ENCODE measurements at places on chromosomes 13 and 19.

DNA sequence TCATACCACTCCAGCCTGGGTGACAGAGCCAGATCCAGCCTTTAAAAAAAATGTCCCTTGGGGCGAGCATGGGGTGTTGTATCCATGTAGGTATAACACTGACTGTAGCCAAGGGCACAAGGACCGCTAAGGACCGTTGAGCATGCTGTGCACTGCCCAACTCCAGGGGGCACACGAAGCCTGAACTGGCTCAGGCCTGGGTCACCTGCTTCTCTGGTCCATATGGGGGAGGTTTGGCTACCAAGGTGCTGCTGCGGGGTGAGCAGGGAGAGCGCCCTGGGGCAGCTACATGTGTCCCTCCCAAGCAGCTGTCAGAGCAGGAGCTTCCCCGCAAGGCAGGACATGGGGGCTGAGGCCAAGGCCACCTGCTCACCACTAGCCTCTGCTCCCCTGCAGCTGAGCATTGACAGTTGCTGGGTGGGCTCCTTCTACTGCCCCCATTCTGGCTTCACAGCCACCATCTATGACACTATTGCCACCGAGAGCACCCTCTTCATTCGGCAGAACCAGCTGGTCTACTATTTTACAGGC lies 16.3 kb downstream of the CATSPERG start:
- DNase-seq: no peak

DNA sequence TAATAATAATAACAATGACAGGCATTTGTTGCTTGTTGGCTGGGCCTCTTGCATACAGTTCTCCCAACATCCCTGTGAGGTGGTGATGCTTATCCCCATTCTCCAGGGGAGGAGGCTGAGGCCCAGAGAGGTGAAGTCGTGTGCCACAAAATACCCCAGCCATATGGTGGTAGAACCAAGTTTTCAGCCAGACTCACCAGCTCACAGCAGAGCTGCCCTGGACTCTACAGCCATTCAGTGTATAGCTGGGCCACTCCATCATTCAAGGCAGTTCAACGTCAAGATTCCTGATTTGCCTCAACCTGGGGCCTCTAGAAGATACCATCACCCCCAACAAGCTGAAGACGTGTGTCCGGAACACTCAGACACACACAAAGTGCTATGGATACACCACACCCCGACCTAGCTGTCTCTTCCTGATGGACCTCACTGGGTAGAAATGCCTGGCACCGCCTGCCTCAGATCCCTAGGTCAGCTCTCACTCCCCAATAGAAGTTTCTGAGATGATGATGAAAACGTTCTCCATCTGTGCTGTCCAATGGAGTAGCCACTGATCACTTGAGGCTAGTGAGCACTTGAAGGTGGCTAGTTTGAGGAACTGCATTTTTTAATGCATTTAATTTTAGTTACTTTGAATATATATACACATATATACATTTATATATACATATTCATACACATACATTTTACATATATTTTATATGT lies 4.3 kb upstream of the CEACAM19 start:
- DNase-seq: no peak

DNA sequence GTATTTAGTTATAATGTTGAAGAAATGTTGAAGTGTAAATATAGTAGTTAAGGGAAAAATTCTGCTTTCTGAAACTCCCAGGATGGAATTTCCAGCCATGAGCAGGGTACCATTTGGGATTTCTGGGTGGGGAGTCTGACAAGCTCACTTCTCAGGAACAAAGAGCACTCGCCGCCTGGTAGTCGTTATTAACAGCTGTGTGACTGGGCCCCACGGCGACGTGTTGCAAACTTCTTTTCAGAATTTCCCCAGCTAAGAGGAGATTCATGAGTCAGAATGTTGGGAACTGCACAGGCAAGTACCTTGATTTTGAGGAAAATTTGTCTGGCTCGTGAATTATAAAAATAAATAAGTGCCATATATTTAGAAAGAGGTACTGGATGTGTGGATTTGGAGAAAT lies 103.7 kb downstream of the LACC1 start:
- no peak for DNase-seq

DNA sequence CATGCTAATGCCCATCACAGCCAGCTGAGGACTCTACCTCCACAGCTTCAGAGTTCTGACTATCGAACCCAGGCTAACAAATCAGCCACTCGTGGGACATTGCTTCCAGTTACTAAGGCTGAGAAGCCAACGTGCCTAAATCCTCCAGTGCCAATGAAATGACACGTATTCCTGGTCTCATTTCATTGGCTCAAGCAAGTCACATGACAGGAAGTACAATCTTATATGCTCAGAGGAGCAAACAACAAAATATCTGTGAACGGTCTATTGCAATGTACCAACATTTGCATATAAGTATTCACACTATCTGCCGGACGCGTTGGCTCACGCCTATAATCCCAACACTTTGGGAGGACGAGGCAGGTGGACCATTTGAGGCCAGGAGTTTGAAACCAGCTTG lies 12.8 kb upstream of the IZUMO2 start:
- no peak for DNase-seq

DNA sequence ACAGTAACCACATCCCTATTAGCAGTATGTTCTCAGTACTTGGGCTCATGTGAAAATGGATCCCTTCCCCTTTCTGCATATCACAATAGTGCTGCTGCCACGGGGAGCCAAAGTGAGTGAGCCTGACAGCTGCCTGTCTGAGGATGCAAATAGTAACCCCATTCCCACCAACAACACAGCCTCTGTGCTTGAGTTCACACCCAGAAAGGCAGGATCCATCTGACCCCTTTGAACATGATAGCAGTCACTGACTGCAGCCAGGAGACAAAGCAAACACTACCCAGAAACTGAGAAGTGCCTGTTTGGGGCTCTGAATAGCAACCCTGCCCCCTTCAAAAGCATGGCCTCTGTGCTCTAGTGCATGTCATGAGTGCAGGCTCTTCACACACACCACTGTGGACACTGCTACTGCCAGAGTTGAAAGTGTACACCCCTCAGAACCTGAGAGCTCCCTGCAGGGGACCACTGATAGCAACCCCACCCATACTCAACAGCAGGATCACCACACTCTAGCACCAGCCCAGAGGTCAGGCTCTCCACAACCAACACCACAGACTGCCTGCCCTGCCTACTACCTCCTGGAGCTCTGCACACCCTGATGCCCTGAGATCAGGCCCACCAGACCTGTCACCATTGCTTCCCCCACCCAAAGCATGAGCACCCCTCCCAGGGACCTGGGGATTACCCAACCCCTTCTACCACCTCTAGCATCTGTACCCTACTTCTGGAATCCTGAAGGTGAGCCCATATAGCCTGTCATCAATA lies 1563.5 kb upstream of the PRR20A start:
- DNase-seq: no peak

GRCh38 chr13:94303644-94304174 lies 175.8 kb downstream of the DCT start:
- DNase-seq: no peak

DNA sequence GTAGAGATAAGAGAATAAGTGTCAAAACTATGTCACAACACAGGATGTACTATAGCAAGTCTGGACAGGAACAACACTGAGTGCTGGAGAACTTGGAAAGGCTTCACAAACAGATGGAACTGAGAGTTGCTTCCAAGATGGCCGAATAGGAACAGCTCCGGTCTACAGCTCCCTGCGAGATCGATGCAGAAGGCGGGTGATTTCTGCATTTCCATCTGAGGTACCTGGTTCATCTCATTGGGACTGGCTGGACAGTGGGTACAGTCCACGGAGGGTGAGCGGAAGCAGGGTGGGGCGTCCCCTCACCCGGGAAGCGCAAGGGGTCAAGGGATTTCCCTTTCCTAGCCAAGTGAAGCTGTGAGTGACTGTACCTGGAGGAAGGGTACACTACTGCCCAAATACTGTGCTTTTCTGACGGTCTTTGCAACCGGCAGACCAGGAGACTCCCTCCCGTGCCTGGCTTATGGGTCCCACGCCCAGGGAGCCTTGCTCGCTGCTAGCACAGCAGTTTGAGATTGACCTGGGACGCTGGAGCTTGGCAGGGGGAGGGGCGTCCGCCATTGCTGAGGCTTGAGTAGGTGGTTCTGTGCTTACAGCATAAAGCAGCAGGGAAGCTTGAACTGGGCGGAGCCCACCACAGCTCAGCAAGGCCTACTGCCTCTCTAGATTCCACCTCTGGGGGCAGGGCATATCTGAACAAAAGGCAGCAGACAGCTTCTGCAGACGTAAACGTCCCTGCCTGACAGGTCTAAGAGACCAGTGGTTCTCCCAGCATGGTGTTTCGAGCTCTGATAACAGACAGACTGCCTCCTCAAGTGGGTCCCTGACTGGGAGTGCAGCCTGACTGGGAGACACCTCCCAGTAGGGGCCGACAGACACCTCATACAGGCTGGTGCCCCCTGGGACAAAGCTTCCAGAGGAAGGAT lies 46.0 kb downstream of the USP12 start:
- DNase-seq: no peak

GRCh38 chr19:33755099-33756035 lies 41.3 kb upstream of the KCTD15 start:
- no peak for DNase-seq

GRCh38 chr13:98972059-98972458 lies 5.8 kb downstream of the DOCK9 start:
- DNase-seq: no peak

DNA sequence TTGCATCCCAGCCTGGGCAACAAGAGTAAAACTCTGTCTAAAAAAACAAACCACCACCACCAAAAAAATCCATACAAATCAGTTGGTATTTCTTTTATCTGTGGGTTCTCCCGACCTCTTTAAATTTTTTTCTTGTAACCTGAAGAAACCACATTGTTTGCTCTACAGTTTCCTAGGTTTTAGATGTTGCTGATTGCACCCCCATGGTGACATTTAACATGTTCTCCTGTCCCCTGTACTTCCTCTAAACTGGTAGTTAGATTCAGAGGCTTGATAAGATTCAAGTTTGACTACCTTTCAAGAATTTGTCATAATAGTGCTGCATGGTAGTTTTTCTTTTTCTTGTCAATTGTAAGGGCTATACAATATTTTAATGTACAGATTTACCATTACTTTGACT lies 24.0 kb downstream of the ALG5 start:
- no peak for DNase-seq

DNA sequence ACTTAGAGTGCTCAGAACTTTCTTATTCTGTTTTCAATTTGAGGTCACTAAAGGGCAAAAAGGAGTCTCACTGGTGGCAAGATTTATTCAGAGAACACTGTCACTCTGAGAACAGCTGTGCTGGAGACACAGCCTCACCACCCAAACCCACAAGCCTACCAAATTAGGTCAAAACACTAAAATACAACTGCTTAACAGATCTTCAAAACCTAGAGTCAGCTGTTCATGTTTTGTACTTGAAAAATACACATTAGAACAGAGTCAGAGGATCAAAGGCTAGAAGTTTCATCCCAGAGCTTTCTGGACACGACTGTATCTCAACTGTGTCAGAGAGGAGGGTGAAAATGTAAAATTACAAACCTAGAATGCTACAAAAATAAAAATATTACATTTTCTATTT lies 89.3 kb downstream of the MIPEP start:
- no peak for DNase-seq

DNA sequence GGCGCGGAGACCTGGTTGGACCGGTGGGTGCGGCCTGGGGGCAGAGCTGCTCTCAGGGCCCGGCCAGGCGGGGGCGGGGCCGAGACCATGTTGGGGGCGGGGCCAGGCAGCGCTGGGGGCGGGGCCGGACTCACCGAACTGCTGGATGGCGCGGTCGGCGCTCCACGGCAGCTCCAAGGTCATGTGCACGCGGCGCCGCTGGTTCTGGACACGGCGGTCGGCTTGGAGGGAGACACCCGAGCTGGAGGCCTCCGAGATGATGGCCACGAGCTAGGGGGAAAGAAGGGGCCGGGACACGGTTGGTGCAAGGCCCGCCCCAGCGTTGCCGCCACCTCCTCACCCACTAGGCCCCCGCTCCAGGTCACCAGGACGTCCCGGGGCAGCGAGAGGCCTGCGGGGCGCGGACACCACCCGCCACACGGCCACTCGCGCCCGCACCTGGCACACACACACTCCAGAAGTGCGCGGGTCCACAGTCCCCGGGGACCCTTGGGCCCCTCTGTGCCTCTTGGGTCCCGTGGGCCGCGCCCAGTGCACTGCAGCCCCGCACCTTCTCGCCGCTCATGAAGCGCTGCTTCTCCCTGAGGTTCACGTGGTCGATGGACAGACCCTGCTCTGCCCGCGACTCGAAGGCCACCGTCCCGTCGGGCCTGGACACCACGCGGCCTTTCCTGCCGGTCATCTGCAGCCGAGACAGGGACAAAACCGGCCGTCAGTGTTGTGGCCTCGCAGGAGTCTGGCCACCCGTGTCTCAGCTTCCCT lies 8.7 kb downstream of the GPX4 start:
- no peak for DNase-seq

DNA sequence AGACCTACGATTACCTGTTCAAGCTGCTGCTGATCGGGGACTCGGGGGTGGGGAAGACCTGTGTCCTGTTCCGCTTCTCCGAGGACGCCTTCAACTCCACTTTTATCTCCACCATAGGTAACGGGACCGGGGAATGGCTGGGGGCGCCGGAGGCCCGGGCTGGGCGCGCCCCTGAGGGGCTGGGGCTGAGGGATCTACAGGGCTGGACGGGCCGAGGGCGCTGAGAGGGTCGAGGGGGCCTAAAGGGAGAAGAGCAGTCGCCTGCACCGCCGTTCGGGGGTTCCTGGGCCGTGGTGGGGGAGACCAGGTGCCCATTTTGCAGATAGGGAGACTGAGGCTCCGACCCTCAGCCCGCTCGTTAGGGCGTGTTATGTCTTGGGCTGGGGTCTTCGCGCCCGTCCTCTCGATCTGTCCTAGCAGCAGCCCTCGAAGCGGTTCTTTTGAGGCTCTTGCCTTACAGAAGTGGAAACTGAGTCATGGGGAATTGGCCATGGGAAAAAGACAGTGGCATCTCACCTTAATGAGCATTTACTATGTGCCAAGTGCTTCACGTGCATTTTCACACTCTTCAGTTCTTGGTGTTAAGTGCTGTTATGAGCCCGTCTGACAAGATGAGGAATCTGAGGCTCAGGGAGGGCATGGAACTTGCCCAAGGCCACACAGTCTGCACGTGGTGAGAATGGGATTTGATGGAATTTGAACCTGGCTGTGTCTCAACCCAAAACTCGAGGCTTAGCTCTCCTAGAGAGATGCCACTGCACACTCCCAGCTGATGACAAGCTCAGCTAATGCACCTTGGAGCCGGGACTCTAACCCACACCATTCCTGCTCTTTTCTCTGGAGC lies 442 bp downstream of the RAB8A start:
- DNase-seq: no peak

DNA sequence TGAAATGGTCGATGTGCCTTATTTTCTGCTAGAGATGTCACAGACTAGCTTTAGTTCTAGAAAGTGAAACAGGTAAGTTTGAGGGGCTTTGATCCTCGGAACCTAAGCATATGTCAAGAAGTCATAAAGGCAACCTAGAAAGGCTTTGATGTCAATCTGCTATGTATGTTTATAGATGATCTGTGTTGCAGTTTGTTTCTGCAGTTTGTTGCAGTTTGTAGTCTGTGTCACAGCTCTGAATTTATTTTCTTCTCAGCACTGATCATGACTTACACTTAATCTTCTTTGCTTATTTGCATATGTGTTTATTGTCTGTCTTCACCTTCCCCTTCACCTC lies 5.9 kb downstream of the LSM14A start:
- DNase-seq: no peak

Measured in AG09319 (cell line).